ENCODE measurements at places on chromosomes 13 and 19.

DNA sequence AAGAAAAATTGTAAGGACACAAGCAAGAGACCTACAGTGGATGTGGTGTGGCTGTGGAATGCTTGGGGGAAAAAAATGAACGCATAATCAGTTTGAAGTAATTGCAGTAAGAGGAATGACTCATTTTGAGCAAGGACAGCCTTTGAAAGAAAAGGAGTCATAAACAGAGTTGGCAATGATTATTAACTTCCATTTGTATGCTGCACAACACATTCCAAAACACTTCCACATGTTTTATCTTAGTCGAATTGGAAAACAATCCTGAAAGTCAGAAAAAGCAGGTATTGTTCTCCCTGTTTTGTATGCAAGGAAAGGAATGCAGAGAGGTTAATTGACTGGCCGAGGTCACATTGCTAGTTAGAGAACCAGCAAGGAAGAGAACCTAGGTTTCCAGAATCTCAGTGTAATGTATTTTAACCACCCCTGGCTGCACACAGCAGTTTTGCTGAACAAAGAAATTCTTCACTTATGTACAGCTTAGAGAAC, 630.0 kb upstream of the MIR17HG start:
- DNase-seq: no peak

- DNase-seq: no peak
Measured at GRCh38 chr13:74062933-74063332, 71.3 kb downstream of the KLF12 start.

DNA sequence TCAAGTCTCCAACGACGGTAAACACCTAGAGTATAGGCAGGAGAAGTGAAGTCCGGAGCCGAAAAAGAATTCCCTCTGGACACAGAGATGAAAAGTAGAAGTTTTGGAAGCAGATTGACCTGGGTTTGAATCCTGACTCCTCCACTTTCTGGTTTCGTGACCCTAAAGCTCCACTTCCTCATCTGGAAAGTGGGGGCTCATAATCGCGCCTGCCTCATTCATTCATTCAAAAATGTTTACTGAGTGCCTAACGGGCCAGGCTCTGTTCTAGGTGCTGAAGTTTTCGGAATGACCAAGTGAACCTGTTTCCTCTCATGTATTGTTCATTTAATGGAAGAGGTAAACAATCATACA, 7.1 kb upstream of the EML2 start:
- no peak for DNase-seq

DNA sequence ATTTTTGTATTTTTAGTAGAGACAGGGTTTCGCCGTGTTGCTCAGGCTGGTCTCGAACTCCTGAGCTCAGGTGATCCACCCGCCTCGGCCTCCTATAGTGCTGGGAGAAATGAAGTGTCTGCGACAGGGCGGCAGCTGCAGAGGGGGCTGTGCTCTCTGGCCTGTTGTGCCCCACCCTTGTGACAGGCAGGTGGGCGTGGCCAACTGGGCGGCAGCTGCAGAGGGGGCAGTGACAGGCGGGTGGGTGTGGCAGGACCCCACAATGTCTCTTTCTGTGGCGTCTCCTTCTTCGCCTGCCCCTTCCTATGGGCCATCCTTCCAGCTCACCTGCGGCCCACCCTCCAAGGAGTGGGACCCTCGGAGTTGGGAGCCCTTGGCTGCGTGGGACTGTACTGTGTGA, 11.8 kb downstream of the STK11 start:
- no peak for DNase-seq

- DNase-seq: no peak
Measured at GRCh38 chr19:30681162-30682100, 309.2 kb downstream of the ZNF536 start.

- DNase-seq: peak; percentile 85
Measured at GRCh38 chr13:57629821-57630235, 1.7 kb upstream of the PCDH17 start.

DNA sequence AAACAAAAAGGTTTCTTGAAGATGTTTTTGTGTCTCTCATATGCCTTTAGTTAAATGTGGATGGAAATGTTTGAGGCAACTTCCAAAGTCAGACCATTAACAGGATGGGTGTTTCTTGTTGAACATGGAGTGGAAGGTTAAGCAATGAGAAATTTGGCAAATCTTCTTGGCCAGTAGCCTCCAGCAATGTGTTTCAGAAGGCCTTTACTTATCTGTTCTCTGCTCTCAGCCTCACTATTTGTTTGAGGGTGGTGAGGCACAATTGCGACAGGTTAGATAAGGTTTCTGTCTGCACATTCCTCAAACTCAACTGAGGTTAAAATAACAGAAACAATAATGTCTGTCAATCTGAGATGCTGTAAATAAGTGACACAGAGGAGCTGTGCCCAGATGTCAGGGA, 1019.0 kb downstream of the DIAPH3 start:
- no peak for DNase-seq

- DNase-seq: no peak
Measured at GRCh38 chr13:74825938-74826246, 656.1 kb downstream of the TBC1D4 start.

DNA sequence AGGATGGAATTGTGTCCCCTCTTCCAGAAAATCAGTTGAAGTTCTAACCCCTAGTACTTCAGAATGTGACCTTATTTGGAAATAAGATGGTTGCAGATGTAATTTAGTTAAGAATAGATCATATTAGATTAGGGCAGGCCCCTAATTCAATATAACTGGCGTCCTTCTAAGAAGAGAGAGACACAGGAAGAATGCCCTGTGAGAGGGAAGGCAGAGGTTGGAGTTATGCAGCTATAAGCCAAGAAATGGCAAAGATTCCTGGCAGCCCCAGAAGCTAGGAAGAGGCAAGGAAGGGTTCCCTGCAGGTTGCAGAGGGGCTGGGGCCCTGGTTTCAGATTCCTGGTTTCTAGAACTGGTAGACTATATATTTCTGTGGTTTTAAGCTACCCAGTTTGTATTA, 30.0 kb downstream of the HS6ST3 start:
- DNase-seq: no peak

DNA sequence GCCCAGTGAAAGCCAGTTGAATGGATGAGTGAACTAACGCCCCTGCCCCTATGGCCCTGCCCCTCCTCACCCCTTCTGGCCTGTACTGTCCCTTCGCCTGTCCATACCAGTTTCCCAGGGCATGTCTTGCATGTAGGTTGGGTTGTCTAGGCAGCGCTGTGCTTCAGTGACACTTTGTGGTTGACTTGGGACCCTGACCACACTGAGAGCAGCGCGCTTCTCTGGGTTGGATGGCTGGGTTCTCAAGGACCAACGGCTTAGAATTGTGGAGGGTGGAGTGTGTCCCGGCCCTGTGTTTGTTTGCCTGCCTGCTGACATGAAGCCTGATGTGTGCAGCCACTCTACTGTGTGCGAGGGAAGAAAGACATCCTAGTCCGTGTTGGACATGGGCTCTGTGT, 15.8 kb downstream of the GATAD2A start:
- no peak for DNase-seq

DNA sequence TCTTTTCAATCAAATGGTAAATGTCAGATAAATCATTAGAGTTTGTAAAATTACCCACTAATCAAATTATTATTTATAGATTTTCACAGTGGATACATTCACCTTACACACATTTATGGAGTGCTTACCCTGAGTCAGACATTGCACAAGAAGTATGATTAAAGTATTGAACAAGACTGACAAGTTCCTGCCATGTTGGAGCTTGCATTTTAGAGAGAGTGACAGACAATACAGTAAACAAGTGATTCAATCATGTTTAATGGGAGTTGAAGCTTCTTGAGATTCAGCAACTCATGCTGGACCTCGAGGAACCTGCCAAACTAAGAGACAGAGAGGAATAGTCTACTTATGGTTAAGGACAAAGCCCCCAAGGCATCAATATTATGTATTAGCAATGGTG, 487.8 kb downstream of the PCDH17 start:
- DNase-seq: no peak

DNA sequence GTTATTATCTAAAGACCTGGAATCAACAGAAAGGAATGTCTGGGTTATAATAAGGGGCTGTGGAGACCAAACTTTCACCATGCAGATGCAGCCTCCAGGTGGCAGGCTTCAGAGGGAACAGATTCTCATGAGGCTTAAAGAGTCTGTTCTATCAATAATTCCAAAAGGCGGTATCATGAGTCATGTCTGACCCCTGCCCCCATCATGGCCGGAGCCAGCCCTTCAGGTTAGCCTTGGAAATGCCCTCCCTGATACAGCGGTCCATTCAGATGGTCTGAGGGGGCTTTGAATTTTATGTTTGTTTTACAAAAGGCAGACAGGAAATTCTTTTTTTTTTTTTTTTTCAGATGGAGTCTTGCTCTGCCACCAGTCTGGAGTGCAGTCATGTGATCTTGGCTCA, 21.7 kb upstream of the LAMP1 start:
- peak; percentile 50 for DNase-seq

DNA sequence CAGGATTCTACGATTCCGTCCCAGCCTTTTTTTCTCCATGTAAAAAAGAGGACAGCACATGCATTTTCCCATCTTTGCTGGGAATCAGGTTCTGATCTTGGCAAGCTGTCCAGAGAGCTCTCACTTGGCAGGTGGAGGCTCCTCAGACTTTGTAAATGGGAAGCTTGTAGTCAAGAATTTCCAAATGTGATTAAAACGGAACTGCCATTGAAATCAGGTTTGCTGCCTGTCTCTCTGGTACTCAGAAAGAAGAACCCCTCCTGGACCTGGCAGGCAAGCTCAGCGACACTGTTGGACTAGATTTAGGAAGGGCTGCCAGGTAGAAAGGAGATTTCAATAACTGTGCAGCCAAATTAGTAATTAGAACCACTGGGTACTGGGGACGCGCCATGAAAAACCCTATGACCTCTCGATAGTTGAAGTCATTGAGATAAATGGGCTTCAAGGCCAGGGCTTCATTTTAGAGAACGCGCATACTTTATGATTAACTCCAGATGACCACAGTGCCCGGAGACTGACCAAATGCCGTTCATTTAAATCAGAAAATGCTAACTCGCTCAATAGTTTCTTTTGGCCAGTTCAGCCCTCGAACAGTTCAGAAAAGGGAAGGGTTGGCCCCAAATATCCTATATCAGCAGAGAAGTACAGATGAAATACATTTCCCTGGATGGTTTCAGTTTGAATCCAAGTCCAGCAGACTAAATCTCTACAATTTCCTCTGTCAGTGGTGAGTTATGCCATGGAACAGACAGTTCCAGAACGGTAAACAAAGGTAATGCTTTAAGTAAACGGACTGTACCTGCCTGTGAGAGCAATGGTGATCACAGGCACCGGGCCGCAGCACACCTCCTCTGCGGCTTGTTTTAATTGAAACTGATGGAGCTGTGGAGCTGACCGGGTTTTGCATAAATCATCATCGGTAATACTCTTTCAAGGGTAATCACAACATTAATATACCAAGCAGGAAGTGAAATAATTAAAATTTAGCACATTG, 517.4 kb downstream of the RFC3 start:
- DNase-seq: no peak

DNA sequence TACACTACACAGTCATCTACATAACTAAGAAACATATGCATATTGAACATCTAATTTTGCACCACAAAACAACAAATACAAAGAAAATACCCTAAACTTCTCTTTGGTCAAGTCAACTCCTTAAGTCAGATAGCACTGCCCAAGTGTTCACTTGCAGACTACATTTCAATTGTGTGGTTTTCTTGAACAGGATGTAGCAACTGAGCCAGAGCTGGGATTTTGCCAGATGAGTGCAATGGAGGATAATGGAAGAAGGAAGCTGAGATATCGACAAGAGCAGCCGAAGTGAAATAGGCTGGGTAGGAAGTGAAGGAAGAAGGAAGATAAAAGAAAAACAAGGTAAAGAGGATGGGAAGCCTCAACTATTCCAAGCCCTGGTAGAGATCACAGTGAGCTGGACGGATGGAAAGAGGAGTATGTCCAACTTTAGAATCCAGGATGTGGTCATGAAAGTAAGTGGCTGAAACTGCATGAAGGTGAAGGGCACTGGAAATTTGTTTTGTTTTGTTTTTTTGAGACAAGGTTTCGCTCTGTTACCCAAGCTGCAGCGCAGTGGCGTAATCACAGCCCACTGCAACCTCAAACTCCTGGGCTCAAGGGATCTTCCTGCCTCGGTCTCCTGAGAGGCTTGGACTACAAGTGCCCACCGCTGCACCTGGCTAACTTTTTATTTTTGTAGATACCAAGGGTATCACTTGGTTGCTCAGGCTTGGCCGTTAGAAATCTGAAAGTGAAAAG, 15.0 kb downstream of the NUFIP1 start:
- DNase-seq: no peak

- no peak for DNase-seq
Measured at GRCh38 chr13:59837101-59837500, 326.6 kb downstream of the DIAPH3 start.

DNA sequence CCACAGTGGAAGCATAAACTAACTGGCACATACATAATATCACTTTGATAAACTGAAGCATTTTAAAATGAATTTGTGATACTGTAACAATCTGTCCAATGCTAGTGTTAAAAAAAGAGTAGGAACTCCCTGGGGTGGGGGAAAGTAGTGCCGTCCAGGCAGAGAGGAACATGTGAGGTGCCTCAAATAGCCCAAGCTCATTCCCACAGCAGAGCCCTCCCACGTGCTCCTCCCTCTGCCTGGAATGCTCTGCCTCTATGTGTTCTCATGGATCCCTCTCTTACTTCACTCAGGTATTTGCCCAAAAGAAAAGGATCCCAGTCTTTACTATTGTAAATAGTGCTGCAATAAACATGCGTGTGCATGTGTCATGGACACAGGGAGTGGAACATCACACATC, 188.1 kb downstream of the NHLRC3 start:
- DNase-seq: no peak

DNA sequence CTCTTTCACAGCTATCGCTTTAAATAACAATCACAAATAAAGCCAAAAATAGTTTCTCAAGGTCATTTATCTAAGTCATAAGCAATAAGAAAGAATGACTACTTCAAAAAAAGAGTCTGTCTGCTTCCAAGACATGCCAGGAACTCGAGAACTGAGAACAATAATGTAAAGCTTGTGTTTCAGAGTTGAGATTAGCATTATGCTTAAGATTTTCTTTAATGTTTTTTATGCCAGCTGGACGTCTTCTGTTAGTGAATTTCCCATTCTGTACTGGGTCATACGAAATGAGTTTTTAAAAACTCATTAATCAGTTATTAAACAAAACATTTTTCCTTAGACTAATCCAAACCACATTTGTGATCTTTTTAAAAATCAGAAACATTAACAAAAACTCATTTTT, 3.2 kb upstream of the SPRYD7 start:
- no peak for DNase-seq

GRCh38 chr13:78228940-78229339, 310.3 kb upstream of the EDNRB start:
- DNase-seq: no peak

- DNase-seq: no peak
Measured at GRCh38 chr13:20438801-20439200, 86.9 kb downstream of the CRYL1 start.

- DNase-seq: no peak
Measured at GRCh38 chr13:60945396-60945795, 470.3 kb downstream of the PCDH20 start.

DNA sequence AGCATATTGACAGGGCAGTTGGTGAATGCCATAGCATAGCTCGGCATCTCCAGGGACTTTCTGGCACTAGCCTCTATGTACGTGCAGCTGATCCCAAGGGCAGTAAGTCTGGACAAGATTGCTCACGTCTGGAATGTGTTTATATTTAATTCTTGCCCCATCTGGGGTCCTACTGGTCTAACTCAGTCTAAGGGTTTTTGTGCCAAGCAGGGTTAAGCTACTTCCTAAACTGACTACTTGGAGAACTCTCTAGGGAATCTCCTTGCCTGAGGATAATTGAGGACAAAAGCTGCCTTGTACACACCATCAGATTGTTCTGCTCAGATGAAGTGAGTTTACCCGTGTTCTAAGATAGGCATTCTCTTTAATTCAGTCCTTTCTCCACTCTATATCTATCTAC, 358.1 kb downstream of the MYO16 start:
- DNase-seq: no peak
